ENCODE measurements at places on chromosomes 5 and 9.
A peak's percentile ranks its signal among the peaks of the same experiment; 100 is the strongest.

GRCh38 chr5:165805756-165806155 is 2300.3 kb downstream of the MAT2B start:
- DNase-seq: peak; percentile 82

DNA sequence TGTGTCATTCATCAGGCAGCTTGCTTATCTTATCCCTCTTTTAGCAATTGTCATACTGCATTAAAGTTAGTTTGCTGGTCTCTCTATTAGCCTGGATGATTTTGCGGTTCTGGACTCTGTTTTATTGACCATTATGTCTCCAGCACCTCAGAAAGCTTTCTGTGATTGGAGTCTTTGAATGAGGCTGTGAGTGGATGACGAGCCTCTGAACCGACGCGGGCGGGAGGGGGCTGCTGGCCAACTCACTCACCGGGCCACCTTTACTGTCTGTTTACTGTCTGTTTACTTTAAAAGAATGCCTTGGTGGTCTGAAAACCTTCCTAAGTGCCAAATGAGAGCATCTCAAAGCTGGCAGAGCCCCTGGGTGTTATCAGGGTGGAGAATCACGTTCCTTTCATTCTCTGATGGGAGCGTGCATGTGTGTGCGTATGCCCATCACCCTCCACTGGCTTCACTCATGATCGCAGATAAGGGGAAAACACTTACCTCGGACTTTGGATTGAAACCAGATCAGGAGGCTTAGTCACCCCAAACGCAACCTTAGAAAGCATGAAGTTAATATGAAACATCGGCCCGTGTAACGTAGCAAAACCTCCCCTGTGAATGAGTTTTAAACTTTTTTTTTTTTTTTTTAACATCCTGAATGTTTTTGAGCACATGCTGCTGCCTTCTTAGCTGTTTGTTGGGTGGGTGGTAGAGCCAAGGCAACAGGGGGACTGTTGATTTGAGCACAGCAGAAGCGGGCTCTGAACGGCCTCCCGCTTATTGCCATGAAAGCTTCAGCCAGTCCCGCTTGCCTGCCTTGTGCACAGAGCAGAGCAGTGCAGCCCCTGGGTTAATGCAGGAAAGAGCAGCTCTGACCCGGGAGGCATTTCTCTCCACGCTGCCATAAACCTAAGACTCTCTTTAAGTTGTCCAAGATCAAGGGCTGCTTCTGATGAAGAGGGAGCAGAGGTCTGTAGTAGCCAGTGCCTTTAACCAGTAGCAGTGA is 173.6 kb downstream of the GADD45G start:
- DNase-seq: peak; percentile 36

DNA sequence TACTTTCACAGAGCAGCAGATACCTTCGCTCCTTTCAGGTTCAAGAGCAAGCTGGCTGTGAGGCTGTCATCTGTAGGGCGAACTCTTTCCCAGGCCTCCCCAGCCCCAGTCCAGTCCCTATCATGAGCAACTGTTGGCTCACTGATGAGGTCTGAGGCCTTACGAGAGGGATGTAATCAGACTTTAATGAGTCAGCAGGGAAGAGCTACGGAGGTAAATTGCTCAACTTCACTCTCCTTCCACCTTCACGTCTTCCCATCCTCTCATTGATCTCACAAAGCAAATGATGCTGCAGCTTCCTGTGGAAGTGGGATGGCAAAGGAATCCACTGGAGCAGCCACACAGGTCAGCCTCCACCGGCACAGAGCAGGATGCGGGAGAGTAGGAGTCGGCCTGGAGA is 130.7 kb upstream of the TBCA start:
- DNase-seq: no peak

- no peak for DNase-seq
Measured at GRCh38 chr9:108209132-108209685, 646.6 kb downstream of the ACTL7B start.

DNA sequence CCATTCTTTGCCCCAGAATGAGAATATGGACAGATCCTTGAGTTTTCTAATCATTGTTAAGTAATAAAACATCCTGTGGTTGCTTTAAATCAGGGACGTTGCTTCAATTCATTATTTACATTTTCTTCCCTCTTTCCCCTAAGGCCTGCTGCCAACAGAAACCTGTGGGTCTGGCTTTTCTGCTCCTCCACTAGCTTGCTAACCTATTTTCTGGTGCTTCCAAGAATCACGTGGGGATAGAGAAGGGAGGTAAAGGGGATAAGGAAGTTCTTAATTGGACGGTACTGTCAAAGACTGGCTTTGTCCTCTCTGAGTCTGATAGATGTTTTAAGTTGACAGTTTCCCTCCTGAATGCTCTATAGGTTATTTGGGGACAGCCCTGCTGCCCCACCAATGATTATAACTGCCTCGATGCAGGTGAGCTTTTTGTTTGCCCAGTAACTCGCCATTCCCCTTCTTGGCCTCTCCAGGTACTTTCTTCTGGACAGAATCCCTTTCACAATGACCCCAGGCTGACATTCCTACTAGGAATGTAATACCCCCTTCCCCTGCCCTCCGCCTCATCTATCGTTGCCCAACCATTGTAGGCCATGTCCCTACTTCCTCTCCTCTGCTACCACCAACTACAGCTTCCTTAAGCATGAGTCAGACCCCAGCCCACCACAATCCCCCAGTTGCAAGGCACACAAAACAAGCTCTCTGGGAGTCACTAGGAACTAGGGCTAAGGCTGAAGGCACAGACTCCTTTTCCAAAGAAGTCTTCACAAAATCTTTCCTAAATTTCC is 19.9 kb upstream of the CPEB4 start:
- DNase-seq: no peak

- DNase-seq: no peak
Measured at GRCh38 chr9:125752070-125752628, 5.0 kb downstream of the PBX3 start.

- no peak for DNase-seq
Measured at GRCh38 chr5:94359880-94360279, 258.5 kb downstream of the KIAA0825 start.

DNA sequence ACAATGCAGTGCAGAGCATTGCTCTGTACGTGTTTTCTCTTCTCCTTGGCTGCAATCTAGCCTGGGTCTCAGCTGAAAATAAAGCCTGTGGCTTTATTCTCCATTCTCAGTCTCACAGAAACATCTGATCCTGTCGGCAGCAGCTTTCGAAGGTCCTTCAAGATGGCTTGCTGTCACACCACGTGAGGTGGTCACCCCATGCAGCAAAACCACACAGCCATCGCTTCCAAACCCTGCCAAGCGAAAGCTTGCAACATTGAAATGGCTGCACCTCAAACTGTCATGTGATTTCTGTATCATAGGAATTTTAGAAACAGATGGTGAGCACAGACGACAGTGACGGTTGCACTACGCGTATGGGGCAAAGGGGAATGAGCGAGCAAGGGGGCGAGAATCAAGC is 98.5 kb upstream of the SMARCA2 start:
- DNase-seq: no peak

DNA sequence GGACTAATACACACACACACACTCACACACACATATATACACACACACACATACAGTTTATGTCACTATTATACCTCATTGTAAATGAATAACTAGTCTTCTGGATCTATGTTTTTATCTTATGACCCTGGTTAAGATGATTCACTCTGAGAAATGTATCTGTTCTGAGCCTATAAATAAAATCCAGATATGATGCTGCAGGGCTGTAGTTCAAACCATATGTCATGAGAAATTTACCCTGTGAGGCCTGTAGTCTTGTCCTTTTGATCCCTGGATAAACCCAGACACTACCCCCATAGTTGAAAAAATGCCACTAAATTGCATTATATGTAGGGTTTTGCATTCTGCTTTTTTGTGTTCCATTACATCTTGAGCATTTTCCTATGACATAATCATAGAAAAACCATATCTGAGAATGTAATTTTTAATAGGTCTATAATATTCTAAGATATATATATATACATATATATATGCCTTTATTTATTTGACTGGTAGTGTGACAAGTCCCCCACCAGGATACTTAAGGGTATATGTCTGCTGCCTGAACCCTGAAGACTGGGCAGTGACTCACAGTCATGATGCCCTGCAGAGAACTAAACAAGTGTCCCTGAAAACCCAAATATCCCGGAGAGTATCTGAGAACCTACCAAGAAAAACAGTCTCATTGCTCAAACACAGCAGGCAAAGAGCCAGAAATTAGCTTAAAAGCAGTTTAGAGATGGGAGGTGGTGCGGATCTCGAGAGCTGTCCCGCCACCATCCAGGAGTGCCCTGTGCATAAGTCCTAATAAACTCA is 18.4 kb upstream of the ALDOB start:
- DNase-seq: no peak

DNA sequence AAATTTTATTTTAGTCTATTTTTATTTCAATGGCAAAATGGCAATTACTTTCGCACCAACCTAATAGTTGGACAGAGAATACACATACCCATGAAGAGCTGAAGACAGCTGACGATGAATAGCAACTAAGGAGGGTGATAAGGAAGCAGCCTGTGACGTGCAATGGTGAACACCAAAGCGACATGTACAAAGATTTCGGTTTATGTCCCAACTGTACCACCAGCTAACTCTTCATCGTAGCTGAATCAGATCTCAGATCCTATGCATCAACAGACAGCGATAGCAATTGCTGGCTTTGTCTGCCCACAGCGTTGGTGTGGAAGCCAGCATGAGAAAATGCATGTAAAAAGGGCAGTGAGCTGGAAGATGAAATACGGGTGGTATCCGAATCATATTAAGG is 130.6 kb upstream of the ANKH start:
- no peak for DNase-seq

GRCh38 chr9:38160613-38161215 is 91.7 kb upstream of the SHB start:
- DNase-seq: peak; percentile 92

- DNase-seq: peak; percentile 61
Measured at GRCh38 chr9:122332083-122332482, 38.7 kb upstream of the PTGS1 start.

GRCh38 chr5:174187481-174187880 is 142.0 kb downstream of the NSG2 start:
- peak; percentile 14 for DNase-seq

DNA sequence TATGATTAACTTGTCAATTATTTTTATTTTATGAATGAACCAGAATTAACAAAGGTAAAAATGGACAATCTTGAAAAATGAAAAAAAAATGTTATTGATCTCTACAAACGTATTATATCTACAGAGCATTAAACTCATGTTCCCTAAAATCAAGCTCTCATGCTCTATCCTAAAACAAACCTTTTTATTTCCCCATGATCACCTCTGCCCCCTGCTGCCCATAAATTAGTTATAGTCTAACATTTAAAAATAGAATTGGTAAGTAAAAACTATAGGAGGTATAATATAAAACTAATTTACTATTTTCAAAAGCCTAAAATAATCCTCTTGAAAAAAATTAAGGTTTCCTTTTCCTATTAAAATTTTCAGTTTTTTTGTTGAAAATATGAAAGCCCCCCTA is 168.0 kb upstream of the POU5F2 start:
- DNase-seq: no peak

- DNase-seq: peak; percentile 89
Measured at GRCh38 chr5:61330341-61330844, 1.7 kb upstream of the ZSWIM6 start.

DNA sequence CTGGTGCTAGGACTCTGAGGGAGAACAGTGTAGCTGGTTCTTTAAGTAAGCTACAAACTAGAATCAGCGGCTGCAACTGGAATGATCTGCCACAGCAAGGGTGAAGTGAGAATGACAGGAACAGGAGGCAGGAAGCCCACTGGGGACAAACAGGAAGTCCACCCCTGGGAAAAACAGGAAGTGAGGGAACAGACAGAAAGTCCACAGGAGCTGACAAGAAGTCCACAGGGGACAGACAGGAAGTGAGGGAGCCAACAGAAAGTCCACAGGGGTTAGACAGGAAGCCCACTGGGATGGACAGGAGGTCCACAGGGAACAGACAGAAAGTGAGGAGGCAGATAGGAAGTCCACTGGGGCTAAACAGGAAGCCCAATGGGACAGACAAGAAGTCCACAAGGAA is 15.5 kb downstream of the ADAMTS16 start:
- DNase-seq: no peak

GRCh38 chr9:125681086-125681622 is 25.9 kb downstream of the MAPKAP1 start:
- DNase-seq: no peak

GRCh38 chr9:136719195-136719880 is 7.0 kb downstream of the DIPK1B start:
- DNase-seq: no peak

- DNase-seq: no peak
Measured at GRCh38 chr5:133736512-133736911, 124.2 kb upstream of the FSTL4 start.

DNA sequence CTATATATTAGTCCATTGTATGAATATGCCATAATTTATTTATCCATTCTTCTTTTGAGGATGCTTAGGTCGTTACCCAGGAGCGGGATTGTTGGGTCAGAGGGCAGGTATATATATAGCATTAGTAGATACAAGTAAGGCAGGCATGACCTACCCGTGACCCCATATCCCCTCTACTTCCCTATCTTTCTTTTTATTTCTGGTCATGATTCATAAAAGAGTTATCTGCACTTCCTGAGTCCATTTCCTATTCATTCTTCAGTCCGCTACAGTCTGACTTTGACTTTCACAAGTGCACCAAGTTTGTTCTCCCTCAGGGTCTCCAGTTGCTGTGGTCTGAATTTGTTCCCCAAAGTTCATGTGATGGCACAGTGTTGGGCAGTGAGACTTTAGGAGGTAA is 6.9 kb downstream of the RHOBTB3 start:
- no peak for DNase-seq

GRCh38 chr5:137091472-137091871 is 407.7 kb downstream of the SPOCK1 start:
- DNase-seq: peak; percentile 77

- no peak for DNase-seq
Measured at GRCh38 chr5:154722936-154723335, 32.2 kb upstream of the LARP1 start.

DNA sequence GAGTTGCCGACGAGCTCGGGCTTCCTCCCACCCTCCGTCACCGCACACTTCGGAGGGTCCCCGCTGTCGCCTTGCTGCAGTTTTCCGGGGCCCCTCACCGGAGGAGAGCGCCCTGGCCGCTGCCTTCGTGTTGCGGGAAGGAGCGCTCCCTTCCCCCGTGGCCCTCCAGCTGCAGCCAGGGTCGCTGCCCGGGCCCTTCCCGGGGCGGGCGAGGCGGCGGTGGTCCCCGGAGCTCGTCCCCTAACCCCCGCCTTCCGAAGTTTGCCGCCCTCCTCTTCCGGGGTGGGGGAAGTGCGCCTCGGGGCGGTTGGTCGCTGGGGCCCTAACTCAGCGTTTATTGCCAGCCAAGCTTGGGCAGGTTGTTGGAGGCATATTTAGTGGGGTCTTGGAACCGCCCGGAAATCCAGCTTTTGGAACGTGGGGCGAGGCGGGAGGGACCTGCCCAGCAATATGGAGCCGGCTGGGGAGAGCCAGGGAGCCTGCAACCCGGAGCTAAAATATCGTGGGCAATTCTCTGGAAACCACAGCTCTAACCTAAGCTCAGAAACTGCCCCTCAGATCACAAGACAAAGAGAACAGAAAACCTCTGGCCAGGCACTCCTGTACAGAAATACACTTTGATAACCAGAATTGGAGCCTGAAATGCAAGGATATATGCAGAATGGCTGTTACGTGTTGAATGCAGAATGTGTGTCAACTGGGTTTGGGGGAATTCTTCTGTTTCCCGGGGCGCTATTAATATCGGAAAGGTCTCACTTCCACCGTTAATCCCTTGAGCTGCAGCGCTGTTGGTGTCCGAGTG is 890 bp downstream of the PIK3R1 start:
- DNase-seq: peak; percentile 83
